ENCODE measurements at places on chromosomes 5 and 9.
A peak's percentile ranks its signal among the peaks of the same experiment; 100 is the strongest.

DNA sequence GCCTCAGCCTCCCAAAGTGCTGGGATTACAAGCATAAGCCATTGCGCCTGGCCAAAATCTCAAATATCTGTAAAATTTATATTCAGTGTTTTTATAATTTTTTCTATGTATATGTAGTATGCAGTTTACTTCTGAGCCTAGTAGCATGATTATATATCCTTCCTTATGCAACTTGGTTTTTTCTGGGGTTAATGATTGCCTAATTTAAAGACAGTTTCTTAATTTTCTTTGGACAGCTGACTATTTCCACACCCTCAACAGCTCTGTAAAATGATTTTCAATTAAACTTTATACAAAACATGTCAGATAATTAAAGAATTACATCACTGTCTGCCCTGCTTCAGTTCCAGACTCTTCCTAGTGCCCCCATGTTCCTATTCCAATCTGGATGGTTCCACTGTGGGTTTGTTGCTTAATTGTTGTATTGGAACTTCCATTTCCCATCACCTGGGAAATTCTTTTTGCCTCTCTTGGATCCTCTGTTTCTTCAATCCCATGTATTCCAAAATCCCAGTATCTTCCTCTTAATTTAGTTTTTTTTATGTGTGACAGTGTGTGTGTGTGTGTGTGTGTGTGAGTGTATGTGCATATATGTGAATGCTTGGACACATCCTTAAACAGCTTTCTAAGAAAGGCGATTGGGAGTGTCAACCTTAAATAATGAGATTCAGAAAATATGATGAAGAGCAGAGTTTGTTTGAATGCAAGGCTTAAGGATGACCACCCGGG lies 53.2 kb downstream of the C5orf22 start:
- H3K27me3 ChIP-seq: peaks cover 18% of the 10 kb centered on the region
- no peak for DNase-seq
- H3K36me3 ChIP-seq: no peaks in the 10 kb centered on the region
- H3K4me3 ChIP-seq: no peak overlapping the region

GRCh38 chr9:35847792-35848572 lies 19.0 kb downstream of the TMEM8B start:
- H3K4me1 ChIP-seq: peaks cover 25% of the 10 kb centered on the region
- no peaks in the 10 kb centered on the region for H3K27me3 ChIP-seq
- H3K4me3 ChIP-seq: no peak overlapping the region
- peaks cover 17% of the 10 kb centered on the region for H3K36me3 ChIP-seq
- H3K27ac ChIP-seq: no peak overlapping the region
- DNase-seq: no peak

DNA sequence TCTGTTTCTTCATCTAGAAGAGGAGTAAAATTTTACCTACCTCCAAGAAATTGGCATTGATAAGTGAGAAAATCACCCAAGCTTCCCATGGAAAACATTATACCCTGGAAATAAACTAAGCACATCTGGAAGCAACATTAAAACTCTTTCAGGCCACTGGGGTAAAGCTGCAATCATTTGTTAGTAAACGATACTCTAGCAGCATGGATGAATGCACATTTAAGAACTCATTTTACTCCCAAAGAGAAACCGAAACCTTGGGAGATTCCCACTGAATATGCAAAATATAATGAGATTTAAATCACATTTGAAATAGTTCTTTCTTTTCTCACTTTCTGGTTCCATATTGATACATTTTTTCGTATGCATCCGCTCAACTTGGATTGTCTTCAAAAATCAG lies 467.5 kb downstream of the EFNA5 start:
- H3K27me3 ChIP-seq: no peaks in the 10 kb centered on the region
- H3K4me3 ChIP-seq: no peak overlapping the region
- H3K4me1 ChIP-seq: no peaks in the 10 kb centered on the region
- no peak overlapping the region for H3K27ac ChIP-seq

GRCh38 chr9:115373000-115373709 lies 255.2 kb upstream of the TNC start:
- H3K27ac ChIP-seq: no peak overlapping the region
- H3K27me3 ChIP-seq: peaks cover 3% of the 10 kb centered on the region
- no peak for DNase-seq
- H3K4me3 ChIP-seq: no peak overlapping the region
- no peaks in the 10 kb centered on the region for H3K4me1 ChIP-seq
- no peaks in the 10 kb centered on the region for H3K36me3 ChIP-seq

- no peak overlapping the region for H3K27ac ChIP-seq
- no peak overlapping the region for H3K4me3 ChIP-seq
- no peaks in the 10 kb centered on the region for H3K36me3 ChIP-seq
- no peaks in the 10 kb centered on the region for H3K27me3 ChIP-seq
- DNase-seq: no peak
- H3K4me1 ChIP-seq: peaks cover 11% of the 10 kb centered on the region
Observed at GRCh38 chr9:136693490-136694162, 6.4 kb upstream of the AGPAT2 start.

- no peak for DNase-seq
- H3K4me3 ChIP-seq: no peak overlapping the region
- H3K27ac ChIP-seq: no peak overlapping the region
- H3K36me3 ChIP-seq: peaks cover 14% of the 10 kb centered on the region
- H3K27me3 ChIP-seq: no peaks in the 10 kb centered on the region
Observed at GRCh38 chr9:89543111-89543510, 45.2 kb upstream of the SEMA4D start.

- H3K27ac ChIP-seq: no peak overlapping the region
- no peaks in the 10 kb centered on the region for H3K36me3 ChIP-seq
- H3K27me3 ChIP-seq: no peaks in the 10 kb centered on the region
- no peak overlapping the region for H3K4me3 ChIP-seq
- H3K4me1 ChIP-seq: no peaks in the 10 kb centered on the region
Observed at GRCh38 chr9:111161015-111161415, 122.7 kb upstream of the LPAR1 start.

DNA sequence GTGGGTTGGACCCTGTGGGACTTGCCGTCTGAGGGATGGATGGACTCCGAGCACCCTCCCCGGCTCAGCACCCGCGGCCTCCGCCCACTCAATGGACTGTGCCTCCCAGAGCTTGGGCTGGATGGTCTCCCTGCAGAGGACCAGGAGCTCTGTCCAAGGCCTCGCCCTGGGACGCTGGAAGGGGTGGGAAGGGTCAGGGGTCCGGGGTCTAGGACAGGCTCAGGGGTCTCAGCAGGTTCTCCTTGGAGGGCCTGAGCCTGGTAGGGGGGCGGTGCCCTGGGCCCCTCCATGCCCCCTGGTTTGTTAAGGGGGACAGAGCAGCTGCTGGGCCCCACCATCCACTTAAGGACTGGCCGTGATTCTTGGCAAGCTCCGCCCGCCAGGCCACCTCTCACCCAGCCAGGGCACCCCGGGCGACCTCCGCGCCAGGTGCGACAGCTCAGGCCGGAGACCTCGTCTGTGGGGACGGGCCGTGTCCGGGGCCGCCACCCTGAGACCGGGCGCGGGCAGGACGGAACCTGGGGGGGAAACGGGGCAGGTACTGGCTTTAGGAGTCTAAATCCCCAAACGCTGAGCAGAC lies 29.2 kb downstream of the EXOC3 start:
- H3K4me1 ChIP-seq: peaks cover 28% of the 10 kb centered on the region
- H3K27ac ChIP-seq: peak overlapping the region; percentile 76
- H3K4me3 ChIP-seq: peak overlapping the region; percentile 75
- DNase-seq: no peak
- H3K36me3 ChIP-seq: no peaks in the 10 kb centered on the region
- H3K27me3 ChIP-seq: peaks cover 14% of the 10 kb centered on the region

- no peak overlapping the region for H3K27ac ChIP-seq
- H3K4me1 ChIP-seq: peaks cover 53% of the 10 kb centered on the region
- H3K27me3 ChIP-seq: no peaks in the 10 kb centered on the region
- no peak for DNase-seq
- H3K36me3 ChIP-seq: peaks cover 17% of the 10 kb centered on the region
Observed at GRCh38 chr9:79603222-79603920, 31.6 kb downstream of the TLE4 start.
